ENCODE measurements at places on chromosomes 5 and 9. TPM values are rescaled to one million over a fixed set of nuclear protein-coding genes. Genes with fewer than 3 reads are reported as not detected.

Gene IZUMO3
- total RNA-seq: not detected

Gene CNTLN
- 3.8 TPM for total RNA-seq

Gene CFAP77
- 0.48 TPM for total RNA-seq

Gene SPATA31C1
- not detected for total RNA-seq

Gene FSTL4
- total RNA-seq: not detected
